NB4 (cell line): ENCODE measurements at places on chromosomes 11 and 22.

DNA sequence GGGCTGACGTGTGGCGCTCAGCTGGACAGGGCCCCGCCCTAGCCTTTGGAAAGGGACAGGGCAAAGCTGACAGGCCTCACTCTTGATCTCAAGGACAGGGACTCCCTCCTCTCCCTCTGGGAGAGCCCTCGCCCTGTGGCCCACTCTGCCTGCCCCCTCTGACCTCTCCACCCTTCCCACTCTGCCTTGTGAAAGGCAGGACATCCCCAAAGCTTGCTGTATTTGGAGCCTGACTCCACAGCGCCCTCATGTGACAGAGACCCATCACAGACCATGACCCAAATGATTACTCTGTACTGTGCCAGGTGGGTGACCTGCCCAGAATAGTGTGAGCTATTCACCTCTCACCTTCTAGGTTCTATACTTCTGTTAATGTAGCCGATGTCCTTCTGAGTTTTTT is 18.8 kb downstream of the P2RY2 start:
- DNase-seq, result peak; percentile 80

- DNase-seq, result no peak
Observed at GRCh38 chr11:43950311-43950855, 7.9 kb downstream of the C11orf96 start.

DNA sequence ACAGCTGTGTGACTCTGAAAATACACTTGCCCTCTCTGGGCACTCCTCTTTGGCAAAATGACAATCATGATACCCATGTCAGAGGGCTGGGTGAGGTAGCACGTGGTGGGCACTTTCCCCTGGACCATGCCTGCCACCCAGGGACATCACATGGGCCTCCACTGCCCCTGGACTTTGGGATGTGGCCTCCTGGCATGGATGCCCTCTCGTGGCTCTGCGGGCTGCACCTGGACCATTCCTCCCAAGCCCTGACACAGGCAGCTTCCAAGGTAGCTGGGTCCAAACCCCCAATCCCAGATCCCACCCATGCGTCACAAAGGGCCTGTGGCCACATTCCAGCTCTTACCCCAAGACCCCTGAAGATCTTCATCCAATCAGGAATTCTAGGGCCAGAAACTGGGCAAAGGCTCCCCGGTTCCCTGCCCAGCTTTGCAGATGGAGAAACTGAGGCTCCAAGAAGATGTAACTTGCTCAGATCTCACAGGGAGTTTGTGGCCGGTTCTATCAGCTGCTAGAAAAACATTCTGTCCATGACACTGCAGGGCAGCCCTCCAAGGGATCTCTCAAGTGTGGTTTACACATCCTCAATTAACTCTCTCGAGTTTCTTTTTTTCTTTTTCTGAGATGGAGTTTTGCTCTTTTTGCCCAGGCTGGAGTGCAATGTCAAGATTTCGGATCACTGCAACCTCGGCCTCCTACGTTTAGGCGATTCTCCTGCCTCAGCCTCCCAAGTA is 35.4 kb upstream of the CYB5R3 start:
- no peak for DNase-seq

DNA sequence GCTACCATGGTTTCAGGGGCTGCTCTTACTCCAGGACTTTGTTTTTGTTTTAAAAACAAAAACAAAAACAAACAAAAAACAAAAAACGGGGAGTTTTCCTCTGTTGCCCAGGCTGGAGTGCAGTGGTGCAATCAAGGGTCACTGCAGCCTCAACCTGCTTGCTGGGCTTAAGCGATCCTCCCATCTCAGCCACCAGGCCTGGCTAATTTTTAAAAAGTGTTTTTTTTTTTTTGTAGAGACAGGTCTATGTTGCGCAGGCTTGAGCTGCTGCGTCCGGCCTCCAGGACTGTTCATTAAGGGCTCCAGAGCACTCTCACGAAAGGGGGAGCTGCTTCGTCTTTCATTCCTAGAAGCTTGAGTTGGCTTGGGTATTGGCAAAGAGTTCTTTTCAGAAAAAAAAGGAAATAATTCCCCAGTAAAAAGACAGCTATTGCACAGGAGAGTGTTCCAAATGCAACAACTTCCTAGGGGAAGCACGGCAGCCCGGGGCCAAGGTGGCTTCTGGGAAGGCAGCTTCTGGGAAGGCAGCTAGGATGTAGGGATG is 78.5 kb downstream of the NAT10 start:
- no peak for DNase-seq

GRCh38 chr22:47335460-47335859 is 573.0 kb downstream of the TBC1D22A start:
- peak; percentile 34 for DNase-seq

GRCh38 chr11:124115782-124116616 is 749 bp downstream of the VWA5A start:
- DNase-seq, result no peak

DNA sequence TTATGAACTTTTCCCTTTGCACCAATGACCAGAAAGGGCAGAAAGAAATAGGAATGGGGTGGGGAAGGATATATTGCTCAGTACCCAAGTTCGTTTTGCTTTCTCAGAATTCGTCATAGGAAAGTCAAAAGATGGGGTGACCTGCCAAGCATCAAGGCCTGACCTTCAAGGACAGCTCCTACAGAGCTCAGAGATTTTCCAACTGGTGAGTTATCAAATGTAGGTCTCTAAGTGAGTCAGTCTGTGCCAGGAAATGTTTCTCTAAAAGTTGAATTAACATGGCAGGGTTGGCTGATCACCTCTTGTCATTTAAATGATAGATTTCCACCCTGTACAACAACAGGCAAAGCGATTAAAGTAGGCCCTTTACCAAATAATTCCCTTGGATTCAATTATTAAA is 307.2 kb downstream of the CADM1 start:
- DNase-seq, result no peak

DNA sequence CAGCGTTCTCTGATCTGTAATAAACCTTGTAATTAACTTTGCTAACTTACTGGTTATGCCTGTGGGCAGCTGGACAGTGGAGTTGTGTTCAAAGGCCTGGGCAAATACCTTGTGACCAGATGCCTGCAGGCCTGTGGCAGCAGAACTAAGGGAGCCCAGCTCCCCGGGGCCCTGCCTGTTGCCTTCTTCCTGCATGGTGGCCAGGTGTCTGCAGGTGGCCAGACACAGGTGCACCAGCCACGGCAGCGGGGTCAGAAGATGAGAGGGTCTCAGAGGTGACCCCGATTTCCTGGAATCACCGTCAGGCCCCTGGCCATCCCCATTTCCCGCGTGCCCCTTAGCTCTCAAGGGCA is 127.2 kb downstream of the OSBP2 start:
- DNase-seq, result no peak

- DNase-seq, result no peak
Observed at GRCh38 chr11:35598254-35599125, 19.8 kb upstream of the FJX1 start.

- DNase-seq, result no peak
Observed at GRCh38 chr11:73312036-73312435, 4.0 kb downstream of the ARHGEF17 start.

GRCh38 chr11:118142809-118143208 is 9.8 kb downstream of the SCN4B start:
- DNase-seq, result peak; percentile 84

DNA sequence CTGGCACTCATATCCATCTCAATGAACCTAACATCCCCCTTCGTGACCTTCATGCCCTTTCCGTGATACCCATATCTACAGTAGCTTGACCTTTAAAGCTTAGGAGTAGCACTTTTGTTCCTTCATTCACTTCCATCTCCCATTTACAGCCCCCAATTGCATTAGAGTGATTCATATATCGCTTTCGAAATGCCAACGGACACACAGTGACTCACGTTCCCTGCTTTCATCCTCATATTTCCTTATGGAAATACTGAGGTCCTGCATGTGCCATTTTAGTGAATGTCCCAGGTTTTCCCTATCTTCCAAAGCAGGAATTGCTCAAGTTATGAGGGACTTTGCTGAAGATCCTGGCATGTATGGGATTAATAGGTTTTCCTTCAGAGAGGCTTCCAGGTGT is 44.3 kb upstream of the CEP126 start:
- peak; percentile 11 for DNase-seq

DNA sequence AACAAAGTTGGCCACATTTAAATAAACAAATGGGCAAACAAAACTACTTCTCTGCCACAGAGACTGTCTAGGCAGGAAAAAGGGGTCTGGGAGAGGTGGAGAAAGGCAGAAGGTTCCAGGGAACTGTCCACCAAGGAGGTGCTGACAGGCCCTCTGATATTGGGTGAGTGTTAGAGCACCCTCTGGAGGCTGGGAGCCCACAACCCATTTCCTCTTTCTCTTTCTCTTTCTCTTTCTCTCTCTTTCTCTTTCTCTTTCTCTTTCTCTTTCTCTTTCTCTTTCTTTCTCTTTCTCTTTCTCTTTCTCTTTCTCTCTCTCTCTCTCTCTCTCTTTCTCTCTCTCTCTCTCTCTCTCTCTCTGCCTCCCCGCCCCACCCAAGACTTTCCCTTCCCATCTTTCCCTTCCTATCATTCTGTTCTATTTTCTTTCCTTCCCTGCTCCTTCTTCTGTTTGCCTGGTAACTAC is 912.8 kb downstream of the DLG2 start:
- DNase-seq, result peak; percentile 72
